ENCODE measurements at places on chromosomes 2 and 18.

DNA sequence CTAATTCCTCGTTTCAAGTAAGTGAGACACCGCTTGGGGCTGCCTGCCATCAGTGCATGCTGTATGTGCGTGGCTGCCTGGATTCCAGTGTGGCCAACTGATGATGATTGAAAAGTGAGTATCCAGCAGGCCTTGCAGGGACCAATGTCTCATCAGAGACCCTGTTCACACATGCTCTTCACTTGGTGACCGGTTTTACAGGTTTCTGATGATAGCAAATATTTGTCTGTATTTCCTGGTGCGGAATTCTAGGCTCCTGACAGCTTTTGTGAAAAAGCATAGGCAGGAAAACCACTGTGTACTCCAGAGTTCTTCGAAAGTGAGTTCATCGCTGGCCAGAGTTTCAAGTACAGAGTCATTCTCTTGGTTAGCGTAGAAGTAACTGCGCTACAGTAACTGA, 13.8 kb upstream of the YWHAQ start:
- no peak for DNase-seq

DNA sequence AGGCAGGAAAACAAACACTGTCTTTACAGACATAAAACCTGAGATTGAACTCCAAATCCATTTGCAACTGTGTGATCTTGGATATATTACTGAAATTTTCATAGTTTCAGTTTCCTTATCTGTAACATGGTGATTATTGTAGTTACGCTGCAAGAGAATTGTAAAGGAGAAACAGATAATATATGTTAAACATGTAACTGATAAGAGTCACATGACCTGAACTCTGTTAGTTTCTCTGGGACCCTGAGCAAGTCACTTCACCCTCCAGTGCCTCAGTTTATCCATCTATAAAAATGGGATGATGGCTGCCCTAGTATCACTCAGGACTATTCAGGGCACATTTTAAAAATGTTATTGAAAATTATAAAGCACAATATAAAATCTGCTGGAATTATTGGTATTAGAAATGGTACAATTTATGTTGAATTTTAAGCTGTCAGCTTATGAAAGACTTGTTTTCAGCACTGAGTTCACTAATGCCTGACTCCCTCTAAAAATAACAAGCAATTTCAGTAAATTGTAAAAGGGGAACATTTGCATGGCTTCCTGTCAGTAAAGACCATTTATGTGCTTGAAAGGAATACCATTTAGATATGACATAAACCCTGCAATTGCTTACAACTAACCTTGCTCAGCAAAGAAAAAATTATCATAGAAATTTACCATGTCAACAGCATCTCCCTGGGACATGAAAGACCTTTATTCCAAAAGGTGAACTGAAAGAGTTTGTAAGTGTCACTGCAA, 393.5 kb downstream of the RAD51AP2 start:
- DNase-seq = no peak

DNA sequence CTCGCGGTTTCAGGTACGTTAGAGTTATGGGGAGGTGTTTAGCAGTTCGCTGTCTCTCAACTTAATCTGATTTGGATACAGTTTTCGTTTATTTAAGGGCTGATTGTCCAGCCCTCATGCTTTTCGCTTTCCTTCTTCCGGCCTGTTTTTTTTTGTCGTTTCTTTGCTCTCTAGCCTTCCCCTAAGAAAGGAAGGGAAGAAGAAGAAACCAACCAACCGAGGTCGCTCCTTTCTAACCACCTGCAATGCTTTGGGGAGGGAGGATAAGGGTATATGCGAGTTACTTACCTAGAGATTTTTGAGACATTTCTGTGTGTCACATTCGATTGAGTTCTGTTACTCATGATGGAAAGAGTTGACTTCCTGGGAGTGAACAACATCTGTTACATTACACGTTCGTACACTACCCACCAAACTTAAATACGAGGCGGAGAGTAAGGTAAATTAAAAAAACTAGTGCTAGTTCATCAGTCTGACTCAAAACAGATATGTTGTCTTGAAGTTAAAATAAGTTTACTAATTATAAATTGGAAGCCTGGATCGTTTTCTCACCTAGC, 918 bp downstream of the EIF5B start:
- DNase-seq = no peak

DNA sequence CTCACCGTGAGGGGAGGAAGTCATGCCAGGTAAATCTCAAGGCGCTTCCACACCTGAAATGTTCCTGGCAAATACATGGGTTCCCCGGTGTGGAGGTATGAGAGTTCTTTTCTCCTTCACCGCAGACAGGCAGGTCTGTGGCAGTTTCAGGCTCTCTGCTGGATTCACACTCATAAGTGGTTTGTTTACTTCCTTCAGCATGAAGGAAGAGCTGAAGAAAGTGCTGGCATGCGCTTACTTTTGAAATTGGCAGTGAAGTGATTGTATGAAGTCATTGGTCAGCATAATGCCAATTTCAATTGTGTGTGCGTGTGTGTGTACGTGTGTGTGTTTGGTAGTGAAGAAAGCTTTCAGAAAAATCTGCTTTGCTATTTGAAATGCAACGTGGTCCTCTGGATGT, 43.4 kb downstream of the RNF144A start:
- DNase-seq = no peak

DNA sequence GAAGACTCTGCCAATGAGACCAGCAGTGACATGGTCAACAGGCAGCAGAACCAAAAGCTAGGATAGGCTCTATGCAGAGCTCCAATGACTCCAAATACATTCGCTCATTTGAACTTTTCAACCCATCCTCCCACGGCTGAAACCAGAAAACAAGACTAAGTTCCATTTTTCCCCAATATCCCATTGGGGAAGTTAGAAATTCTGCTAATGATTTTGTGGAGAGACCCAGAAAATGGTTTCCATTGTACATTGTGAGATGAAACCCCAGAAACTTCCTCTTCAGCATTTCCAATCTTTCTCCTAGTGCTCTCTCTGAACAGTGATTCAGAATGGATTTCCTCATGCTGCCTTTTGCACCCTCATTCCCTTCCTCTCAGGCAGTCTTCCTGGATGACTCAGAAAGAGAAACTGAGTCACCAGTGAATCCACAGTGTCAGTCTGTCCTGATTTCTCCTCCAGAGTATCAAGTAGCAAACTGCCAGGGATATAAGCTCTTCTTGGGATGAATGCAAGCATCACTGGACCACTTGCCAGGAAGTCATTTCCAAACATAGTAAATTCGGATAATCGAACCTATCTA, 467.7 kb upstream of the ID2 start:
- no peak for DNase-seq

- DNase-seq = no peak
Measured at GRCh38 chr18:36771245-36771644, 57.6 kb downstream of the TPGS2 start.

DNA sequence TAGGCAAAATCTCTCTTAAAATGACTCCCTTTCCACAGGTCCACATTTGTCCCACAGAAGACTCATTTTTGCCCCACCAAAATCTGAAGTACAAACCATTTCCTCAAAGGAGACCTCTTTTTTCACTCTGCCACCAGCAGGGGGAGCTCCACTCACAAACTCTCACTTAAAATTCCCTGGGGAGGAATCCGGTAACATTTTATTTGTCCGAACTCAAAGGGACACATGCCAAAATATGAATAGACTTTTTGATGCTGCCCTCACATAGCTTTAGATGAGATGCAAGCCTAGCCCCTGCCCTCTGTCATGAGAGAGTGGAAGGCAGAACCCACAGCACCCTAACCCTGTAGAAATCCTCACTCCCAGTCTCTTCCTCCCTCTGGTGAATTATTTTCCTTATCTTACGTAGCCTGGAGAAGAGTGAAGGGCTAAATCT, 57.1 kb downstream of the RMDN2 start:
- peak; percentile 44 for DNase-seq

- DNase-seq = no peak
Measured at GRCh38 chr2:27009716-27010115, 23.0 kb upstream of the TMEM214 start.

- DNase-seq = no peak
Measured at GRCh38 chr2:65931056-65931455, 498.7 kb upstream of the SPRED2 start.

- no peak for DNase-seq
Measured at GRCh38 chr2:28591711-28592335, 96.0 kb downstream of the PLB1 start.

GRCh38 chr2:197057959-197058358, 131.5 kb upstream of the PGAP1 start:
- no peak for DNase-seq

GRCh38 chr18:2169656-2170055, 401.6 kb downstream of the METTL4 start:
- no peak for DNase-seq

DNA sequence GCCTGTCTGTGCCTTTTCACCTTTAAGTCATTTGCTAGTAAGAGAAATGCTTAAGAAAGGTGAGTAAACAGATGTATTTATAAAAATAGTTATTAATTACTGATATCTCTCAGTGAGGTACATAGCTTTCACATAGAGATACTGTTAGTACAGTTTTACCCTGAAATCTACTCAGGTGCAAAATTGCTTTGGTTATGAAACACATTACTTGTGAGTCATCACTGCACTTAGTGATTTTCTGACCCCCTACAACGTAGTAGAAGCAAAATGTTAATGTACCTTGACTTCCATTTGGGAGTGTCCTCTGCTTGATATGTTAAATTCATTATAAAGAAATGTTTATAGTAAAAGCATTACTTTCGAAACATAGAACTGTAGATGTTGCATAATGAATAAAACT, 6.5 kb downstream of the GLS start:
- DNase-seq = no peak

DNA sequence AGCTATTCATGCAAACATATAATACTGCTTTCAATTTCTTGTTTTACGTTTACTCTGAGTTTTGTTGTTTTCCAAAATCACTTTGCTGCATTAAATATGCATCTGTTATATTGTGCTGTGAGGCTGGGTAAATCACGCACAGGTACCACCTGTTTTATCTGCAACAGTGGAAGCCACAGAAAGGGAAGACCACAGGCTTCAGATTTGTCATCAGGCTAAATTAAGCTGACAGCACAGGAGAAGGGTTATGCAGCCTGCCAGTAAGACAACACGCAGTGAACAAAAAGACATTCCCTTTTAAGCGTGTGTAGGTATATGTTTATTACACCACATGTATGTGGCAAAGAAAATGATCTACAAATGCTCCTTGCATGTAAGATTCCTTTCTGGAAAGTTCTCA, 38.2 kb downstream of the ZNF516 start:
- DNase-seq = no peak

GRCh38 chr2:28366496-28367282, 26.0 kb upstream of the FOSL2 start:
- DNase-seq = peak; percentile 63

- DNase-seq = no peak
Measured at GRCh38 chr2:14492920-14493503, 139.5 kb upstream of the LRATD1 start.

DNA sequence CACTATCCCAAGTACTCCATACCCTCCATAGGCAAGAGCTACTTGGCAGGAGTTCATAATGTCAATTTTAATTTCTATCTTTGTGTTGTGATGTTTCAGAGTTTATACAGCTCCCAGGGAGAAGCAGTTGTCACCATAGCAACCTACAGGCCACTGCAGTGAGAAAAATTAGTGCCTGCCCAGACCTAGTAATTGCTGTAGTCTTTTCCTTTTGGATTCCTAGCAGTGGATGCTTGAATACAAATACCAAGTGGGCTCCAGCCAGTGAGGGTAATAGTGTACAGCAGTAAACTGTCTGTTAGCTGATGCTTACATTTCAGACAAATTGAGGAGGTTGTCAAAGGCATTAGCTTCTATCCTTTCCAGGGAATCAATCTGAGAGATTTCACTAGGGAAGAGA, 26.7 kb downstream of the LHCGR start:
- no peak for DNase-seq

DNA sequence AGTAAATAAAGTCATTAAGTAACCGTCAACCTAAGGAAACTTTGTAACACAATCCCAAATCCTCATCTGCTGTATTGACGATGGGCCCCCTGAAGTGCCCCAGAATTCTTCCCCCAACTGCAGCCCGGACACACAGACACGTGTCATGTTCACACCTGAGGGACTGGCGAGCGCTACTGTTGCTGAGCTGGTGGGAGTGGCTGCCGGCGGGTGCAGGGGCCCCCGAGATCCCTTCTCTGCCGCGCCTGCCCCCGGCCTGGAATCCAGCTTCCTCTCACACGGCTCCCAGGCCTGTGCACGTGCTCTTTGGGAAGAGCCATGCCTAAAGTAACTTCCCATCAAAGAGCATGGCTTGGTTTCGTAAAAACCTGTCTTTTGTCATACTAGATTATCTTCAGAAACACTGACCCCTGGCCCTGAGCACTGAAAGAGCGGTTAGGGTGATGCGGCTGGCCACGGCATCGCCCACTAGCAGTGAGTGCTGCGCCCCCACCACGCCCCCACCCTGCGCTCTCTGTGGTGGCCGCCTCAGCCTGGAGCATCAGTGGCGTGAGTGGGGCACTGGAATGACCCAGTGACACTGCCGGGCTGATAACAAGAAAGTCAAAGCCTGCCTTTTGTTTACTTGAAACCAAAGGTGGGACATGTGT, 56.0 kb downstream of the ADI1 start:
- no peak for DNase-seq

DNA sequence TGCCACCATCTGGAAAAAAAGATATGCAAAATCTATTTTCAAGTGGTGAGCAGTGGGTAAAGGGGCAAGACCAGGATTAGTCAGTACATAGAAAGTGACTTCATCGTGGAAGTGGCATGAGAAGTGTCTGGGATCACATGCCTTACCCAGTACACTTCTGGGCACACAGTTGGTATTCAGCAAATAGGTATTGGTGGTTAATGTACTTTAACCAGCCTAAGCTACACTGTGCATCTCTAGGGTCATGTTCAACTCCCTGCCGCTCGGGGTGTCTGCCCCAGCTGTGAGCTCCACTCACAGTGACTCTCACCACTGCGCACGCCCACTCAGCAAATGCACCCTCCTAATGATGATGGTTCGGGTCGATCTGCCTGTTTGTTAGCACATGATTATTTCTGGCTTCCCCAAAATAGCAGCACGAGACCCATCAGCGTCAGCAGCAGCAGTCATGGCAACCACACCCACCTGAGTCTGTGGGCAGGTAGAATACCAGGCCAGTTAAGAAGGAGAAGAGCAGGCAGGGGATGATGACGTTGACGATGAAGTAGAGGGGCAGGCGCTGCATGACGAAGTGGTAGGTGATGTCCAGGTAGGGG, 11.1 kb downstream of the CHRNA1 start:
- DNase-seq = no peak
